ENCODE measurements at places on chromosomes 11 and 22. TPM values are rescaled to one million over a fixed set of nuclear protein-coding genes. Genes with fewer than 3 reads are reported as not detected.

Gene MUC2
- not detected for total RNA-seq

Gene MUC6
- total RNA-seq = not detected

Gene CTSW
- total RNA-seq = not detected

Gene PANX2
- total RNA-seq = 0.29 TPM

Gene CNIH2
- under 0.01 TPM for total RNA-seq

Gene YPEL1
- 2.2 TPM for total RNA-seq

Gene SAA1
- not detected for total RNA-seq

Gene OR2D2
- total RNA-seq = 0.36 TPM

Gene OLFML1
- 33.0 TPM for total RNA-seq

DNA sequence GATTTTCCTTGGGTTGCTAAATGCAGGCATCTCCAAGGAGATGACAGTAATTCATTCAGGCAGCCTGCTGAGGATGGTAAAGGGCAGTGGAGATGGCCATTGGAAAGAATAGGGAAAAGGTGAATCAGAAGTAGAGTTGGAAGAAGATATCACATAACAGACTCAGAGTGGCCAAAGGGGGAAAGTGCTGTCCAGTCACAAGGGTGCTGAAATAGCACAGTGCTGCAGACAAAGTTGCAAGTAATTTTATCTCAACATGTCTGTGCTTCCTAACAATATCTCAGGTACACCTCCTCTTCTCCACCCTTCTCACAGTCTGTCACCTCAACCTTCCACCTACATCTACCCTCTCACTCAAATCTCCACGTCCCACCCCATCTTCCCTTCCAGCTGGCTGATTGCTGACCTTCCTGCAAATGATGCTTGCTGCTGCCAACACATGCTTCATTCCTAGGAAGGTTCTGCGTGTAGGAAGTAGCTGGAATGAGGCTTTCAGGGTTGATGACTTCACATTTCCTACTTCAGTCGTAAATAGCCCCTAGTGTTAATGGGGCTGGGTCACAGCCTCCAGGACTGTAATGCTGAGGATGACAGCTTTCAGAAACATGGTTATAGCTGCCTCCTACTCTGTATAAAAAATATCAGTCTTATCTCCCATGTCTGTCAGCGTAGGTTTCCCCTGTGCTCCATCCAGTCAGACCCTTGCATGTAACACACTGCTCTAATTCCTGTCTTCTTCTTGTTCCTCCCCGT, 123.9 kb downstream of the CTNND1 start:
- no peak for DNase-seq

- no peak for DNase-seq
Observed at GRCh38 chr11:117597071-117597470, 199.9 kb downstream of the DSCAML1 start.

DNA sequence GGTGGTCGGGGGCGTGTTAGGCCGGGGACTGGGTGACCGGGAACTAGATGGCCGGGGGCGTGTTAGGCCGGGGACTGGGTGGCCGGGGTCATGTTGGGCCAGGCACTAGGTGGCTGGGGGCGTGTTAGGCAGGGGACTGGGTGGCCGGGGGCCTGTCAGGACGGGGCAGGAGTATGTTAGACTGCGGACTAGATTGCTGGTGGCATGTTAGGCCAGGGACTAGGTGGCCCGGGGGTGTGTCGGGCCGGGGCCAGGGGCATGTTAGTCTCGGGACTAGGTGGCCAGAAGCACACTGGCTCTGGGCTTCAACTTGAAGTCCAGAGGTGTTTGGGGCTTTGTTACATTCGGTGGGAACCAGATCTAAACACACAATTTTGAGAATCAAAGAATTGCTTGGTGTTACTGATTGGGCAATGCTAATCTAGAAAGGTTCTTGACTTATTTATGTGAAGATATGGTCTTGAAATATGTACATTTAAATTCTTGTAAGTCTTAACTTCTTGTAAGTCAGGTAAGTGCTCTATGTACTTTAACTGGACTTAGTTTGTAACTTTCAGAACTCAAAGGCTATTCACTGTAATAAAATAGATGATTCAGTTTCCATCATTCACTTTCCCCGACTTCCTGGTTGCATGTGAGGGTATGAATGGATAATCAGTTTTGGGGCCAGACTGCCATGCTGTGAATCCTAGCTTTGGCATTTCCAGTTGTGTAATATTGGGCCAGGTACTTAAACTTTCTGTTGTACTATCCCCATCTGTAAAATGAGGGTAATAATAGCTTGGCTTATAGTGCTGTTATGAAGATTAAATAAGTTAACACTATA, 1.1 kb downstream of the EXT2 start:
- DNase-seq = peak; percentile 82

DNA sequence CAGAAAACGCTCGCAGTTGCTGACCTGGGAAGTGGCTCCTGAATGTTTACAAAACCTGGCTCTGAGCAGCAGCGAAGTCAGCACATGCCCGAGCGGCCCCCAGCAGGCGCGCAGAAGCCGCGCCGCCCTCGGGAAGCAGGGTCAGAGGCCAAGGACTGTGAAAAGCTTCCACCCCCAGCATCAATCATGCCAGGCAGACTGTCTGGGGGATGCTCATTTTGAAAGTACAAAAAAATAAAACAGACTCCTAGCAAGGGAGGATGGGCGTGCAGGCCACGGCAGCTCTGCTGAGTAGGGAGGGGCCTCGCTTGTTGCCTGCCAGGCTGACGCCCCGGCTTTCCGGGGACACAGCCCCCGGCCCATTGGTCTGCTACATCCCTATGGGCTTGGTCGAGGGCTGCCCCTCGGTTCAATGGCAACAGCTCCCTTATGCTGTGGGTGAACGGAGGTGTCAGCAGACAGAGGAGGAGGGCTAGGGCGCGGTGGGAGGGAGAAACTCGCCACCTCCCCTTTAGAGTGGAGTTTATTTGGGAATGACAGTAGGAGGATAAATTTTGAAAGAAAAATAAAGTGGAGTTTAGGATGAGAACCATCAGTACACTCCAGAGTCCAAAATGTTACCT, 37.7 kb upstream of the GNB1L start:
- DNase-seq = no peak

DNA sequence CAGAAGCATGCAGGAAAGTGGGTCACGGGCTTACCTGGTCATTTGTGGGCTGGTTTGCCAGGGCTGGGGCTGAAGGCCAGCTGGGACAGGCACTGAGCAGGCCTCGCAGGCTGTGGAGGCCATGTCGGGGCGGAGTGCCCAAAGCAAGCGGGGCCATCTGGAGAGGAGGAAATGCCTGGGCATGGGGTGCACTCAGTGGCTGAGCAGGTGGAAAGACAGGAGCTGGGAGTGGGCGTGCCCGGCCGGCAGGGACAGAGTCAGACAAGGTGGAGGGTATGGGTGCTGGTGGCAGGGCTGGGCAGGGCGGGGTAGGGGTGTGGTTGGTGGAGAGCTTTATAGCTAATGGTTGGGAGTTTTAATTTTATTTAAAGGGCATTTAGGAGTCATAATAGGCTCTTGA, 27.4 kb downstream of the DAGLA start:
- DNase-seq = no peak

DNA sequence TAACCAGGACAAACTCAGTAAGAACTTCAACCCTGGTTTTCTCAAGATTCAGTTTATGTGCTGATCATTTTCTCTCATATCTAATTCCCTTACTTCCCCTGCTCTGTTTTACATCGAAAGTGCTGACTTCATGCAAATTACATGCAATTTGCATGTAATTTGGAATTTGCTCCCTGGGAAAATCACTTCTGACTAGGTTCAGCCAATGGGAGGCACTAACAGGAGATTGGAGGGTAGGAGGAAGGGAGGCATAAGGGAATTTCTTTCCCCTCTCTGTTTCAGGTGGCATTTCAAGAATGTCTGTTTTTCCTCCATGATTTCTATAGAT, 363.3 kb upstream of the CCDC90B start:
- no peak for DNase-seq

DNA sequence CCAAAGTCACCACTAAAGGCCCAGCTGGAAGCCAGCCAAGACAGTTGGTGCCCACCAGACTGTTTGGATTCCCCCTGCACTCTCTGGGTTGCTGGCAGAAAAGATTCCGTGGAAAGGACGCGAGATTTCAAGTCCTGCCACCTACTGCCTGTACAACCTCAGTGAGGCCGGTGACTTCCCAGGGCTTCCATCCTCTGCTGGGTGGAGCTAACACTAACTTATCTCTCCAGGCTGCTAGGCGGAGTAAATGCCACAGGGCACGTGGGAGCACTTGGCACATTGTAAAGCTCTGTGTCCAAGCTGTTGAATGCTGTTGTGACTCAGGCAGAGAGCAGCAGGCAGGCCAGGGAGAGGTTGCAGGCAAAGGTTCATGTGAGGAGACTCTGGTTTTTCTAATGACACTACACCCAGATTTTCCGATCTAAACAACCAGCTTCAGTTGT, 50.9 kb upstream of the CDON start:
- peak; percentile 97 for DNase-seq

DNA sequence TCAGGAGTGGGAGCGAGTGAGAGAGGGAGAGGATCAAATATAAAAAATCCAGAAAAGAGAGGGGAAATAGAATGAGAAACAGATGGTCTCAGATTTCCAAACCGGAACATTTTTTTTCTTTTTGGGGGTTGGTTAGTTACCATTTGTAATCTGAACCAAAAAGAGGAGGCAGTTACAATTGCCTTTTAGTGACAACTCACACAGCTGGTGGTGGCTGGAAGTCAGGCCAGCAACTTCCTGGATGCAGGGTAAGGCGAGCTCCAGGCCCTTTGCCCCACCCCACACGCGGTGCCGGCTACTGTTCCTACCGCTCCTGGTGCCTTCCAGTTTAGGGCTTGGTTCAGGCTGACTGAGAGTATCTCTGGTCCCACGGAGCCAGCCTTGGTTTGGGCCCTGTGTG, 21.0 kb upstream of the UBASH3B start:
- DNase-seq = no peak

DNA sequence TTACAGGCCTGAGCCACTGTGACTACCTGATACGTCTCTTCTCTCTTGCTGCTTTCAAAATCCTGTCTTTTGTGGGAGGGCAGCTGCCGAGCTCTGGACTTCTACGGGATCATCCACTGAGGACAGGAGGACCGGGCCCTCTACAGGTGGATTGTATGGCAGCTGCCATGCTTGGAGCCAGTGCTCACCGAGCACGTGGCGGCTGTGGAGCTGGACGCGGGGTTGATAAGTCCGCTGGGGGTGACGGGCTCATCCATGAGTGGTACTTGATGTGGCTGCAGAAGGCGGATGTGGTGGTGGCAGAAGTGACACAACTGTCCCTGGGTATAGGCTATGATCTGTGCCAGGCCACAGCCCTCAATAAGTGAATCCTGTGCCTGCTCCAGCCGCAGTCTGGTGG, 1.8 kb upstream of the CYP2D6 start:
- DNase-seq = peak; percentile 90

GRCh38 chr22:38859581-38860282, 12.3 kb downstream of the CBX6 start:
- peak; percentile 44 for DNase-seq

DNA sequence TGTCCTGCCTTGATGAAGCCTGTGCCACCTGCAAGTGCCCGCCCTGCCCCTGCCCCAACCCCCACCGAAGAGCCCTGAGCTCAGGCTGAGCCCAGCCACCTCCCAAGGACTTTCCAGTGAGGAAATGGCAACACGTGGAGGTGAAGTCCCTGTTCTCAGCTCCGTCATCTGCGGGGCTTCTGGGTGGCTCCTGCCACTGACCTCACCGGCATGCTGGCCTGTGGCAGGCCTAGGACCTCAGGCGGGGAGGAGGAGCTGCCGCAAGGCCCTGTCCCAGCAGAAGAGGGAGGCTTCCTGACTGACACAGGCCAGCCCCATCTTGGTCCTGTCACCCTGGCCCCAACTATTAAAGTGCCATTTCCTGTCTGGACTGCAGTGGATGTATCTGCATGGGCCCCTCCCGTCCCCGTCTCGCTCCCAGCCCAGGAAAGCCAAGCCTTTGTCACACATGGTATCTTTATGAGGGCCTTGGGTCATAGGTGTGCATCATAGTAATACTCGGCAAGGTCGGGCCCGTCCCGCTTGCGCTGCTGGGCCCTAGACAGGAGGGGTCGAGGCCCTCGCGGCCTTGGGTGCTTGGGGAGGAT, 882 bp downstream of the FREY1 start:
- no peak for DNase-seq

DNA sequence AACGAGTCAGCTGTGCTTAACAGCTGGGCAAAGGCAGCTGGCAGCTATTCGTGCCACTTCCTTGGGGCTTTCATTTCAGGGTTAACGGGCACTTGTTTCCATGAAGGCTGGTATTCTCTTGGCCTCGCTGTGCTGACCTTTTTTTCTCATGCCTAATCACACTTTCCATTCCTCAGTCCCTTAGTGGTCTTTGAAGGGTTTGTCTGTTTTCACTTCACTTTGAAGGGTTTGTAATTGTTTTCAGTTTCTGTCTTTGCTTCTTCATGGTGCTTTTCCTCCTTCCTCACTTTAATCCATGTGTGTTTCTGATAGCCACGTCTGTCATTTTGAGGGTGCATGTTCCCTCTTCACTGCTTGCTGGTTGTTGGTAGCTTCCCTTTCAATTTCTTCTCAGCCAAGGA, 24.6 kb downstream of the PPIL2 start:
- DNase-seq = peak; percentile 61

- peak; percentile 82 for DNase-seq
Observed at GRCh38 chr11:35491231-35491871, 34.1 kb downstream of the PAMR1 start.

GRCh38 chr11:35545391-35546003, 20.1 kb upstream of the PAMR1 start:
- DNase-seq = no peak

GRCh38 chr11:121367844-121368225, 75.3 kb downstream of the SC5D start:
- no peak for DNase-seq

DNA sequence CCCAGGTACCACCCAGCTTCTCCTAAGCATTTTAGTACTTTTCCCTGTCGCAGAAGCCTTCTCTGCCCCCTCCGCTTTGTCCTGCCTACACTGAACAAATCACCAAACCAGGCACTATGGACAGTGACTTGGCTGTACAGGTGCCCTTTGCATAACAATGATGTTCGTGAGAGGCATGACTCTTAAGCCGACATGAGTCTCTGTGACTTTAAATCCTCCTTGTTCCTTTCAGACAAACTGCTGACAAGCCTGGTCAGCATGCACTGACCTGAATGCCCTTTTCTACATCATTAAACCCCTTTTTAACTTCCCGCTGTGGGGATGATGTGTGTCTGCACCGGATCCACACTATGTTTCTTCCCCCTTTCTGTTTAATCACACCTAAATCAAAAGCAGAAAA, 16.6 kb downstream of the CAVIN3 start:
- DNase-seq = no peak

- DNase-seq = peak; percentile 65
Observed at GRCh38 chr22:17924735-17925364, 99.5 kb downstream of the MICAL3 start.

DNA sequence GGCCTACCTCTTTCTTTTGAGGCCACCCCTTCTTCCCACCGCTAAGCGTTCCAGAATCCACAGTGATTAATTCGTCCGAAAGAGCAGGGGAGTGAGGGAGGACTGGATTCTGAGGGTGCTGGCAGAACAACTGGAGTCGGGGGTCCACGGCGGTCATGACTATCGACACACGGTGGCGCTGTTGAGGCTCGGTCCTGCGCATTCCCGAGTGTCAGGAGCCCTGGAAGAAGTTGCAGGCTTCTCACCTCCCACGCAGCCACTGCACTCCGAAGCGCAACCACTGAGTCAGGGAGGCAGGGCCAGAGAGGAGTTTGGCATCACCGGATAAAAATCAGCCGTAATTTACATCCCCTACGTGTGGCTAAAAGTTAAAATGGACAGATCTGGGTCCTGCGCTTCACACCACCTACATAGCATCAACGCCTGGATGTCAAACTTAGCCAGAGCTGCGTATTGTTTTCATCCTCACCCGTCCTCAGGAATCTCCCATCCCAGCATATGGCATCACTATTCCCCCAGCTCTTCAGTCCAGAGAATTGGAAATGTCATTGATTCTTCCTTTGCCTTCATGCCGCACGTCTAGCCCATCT, 10.7 kb upstream of the CTSF start:
- peak; percentile 99 for DNase-seq

All from osteoblast (primary cell).